Mesothelial cell of epicardium (in vitro differentiated cells): ENCODE measurements at places on chromosomes 6 and 20.

DNA sequence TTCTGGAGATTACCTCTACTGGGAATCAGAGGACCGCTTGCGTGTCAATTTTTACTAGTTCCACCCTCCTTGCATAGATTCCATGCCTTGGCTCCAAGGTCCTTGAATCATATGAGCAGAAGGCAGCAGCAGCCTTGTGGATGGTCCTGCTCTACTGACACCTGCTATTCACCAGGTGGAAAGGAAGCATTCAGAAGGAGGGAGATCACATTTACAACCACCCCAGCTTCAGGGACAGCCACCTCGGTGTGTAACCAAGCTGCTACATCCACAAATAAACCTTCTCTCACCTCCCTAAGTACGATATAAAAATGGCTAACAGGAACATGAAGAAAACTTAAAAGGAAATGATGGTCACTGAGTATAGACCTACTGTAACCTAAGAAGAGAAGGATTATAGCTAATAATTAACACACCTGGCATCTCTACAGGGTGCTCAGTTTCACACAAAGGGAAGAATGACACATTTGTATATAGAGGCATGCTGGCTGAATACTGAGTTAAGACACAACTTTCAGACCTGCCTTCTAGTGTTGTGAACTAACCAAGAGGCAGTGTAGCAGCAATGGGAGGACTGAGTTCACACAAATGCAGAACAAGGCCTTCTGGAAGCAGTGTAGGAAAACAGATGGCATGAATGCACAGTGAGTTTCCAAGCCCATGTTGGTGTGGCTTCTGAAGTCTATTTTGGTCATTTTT, 46.3 kb upstream of the SRPK1 start:
- no peak for DNase-seq

DNA sequence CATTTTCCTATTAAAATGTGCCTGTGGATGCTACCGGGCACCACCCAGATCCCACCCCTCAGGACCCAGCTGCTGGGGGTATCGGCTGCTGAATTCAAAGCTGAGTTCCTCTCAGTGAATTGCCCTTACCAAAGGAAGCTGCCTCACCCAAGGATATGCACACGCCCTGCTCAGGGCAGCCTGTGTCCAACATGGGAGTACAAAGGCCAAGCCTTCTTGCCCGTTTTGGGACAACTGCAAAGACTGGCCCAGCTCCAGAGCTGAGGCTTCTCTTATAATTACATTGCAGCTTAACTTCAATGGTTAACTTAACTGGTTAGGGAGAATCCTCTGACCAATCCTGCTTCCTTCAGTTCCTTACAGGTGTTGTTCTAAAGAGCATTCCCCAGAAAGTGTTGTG, 19.8 kb upstream of the FANCE start:
- DNase-seq, result no peak

DNA sequence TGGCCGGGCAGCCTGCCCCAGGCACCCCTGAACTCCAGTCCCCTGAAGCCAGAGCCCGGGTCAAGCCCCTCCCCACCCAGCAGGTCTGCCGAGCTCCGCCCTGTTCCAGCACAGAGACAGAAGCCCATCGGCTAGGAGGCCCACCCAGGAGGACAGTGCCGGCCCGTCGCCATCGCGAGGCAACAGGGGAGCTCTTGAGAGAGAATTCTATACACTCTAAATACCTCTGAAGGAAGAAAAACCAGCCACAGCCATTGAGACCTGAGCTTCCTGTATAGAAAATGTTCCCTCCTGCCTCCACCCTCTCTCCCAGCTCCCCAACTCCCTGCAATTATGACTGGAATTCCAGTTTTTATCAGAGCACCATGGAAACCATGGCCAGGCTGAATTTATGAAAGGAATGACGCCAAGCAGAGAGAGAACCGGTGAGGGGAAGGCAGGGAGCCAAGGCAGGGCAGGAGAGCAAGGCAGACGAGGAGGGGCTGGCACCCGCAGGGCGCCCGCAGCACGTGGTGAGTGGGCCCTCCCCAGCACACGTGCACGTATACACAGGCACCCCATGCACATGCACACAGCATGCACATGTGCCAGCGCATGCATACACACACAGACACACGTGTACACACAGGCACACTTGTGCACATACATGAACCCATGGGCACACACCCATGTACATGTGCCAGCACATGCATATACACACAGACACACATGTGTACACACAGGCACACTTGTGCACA, 27.6 kb upstream of the MRGBP start:
- peak; percentile 54 for DNase-seq

- no peak for DNase-seq
Observed at GRCh38 chr6:12546410-12547002, 170.1 kb upstream of the PHACTR1 start.

DNA sequence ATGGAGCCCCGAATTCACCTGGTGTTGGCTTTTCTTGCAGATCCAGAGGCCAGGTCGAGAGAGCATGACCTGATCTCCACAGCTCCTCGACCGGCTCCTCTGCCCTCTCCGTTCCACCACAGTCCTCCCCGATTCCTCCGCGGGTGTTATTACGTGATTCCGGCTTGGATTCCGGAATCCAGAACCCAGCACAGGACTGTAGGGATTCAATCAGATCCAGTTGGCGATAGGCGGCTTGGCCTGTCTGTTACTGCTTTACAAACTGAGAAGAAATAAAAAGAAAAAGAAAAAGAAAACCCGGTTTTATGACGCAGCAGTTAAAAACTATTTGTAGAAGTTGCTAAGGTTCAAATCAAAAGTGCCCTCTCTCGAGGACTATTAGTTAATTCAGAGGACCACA, 222.7 kb downstream of the EYA2 start:
- DNase-seq, result no peak
